ENCODE measurements at places on chromosomes 11 and 22.

DNA sequence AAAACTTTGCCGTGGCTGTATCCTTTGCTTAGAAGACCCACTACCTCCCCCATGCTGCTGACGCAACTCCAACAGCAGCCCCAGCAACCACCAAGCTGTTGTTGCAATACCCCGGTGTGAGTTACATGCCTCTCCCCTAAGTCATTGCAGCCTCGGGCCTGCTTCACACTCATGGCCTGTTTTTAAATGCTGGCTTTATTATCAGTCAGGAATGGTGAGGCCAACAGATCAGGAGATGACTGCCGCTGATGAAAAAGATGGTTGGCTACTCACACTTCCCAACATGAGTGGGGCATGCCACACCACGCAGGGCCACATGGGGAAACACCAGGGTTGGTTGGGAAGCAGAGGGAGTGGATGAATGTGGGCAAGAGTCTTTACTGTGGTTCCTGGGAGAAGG is 171.5 kb upstream of the SYT13 start:
- DNase-seq: no peak

DNA sequence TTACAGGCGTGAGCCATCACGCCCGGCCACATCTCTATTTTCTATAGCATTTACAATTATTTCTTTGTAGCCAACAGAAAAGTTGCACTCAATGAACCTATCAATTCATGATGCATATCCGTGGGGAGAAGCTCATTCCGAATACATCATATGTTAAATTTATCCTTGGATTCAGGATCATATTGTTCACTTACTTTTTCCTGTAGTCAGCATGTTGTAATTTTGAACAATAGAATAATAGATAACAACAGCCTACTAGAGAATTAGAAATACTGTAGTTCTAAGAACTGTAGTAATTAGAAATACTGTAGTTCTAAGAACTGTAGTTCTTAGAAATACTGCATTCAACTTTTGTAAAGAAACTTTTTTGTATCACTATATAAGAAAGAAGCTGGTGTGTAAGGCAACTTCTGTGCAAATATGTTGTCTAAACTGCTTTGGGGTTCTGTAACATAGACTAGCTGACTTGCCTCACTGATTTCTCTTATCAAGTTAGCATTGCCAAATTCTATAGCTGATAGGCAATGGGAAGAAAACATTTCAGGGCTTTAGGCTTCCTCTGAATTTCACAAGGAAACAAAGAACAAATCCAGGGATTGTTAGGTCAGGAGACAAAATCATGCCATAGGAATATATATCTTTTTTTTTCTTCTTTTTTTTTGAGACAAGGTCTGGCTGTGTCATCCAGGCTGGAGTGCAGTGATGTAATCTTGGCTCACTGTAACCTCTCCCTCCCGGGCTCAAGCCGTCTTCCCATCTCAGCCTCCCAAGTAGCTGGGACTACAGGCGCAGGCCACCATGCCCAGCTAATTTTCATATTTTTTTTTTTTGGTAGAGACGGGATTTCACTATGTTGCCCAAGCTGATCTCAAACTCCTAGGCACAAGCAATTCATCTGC is 91.9 kb downstream of the CSTPP1 start:
- no peak for DNase-seq

DNA sequence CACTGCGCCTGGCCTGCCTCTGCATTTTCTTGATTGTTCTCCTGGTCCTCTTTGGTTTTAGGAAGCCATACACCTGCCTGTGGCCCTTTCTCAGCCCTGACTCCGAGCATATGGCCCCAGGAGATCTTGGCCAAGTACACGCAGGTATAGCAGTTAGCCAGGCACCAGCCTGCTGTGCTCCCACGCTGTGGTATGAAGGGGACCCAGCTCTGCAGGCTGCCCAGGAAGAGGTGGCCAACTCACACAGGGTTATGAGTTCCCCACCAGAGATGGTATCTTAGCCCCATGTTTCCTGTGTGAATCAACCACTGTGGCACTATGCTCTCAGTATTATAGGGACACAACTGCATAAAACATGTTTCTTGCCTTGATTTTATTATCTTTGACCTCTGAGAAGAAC is 31.1 kb downstream of the SGSM3 start:
- no peak for DNase-seq

- no peak for DNase-seq
Observed at GRCh38 chr11:47391077-47391583, 12.8 kb upstream of the SPI1 start.

GRCh38 chr11:47571357-47571729 is 5.9 kb downstream of the PTPMT1 start:
- no peak for DNase-seq

DNA sequence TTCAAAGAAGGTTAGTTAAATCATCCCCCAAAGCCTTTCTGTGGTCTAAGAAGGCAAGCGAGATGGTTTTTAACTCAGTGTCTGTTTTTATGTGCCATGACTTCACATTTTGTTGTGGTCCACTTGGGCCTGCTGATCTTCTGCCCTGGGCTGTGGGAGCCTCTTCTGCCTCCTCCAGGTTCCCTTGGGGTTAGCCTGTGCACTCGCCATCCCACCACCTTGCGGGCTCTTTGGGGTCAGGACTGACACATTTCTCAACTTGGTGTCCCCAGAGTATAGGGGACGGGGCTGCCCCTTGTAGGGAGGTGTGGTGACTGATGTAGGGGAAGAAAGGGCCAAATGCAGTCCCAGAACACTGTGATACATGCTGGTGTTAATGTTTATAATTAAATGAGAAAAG is 207.0 kb downstream of the TBC1D22A start:
- no peak for DNase-seq

GRCh38 chr11:42232673-42233072 is 773.2 kb upstream of the LRRC4C start:
- DNase-seq: no peak

DNA sequence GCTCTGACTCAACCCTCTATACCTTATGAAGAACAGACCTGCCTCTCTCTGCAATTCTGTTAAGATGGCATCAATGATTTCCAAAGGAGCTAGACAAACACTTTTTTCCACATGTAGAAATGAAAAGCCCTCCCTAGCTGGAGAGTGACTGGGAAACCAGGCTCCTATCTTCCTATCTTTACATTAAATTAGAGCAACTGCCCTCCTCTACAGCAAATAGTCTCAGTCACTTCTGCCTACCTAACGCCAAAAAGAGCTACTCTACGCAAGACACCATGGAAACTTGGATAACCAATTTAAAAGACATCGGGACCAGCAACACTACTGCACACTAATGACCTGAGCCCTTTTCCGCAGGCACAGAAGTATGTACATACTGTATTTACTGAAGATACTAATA is 84.8 kb downstream of the MICAL3 start:
- no peak for DNase-seq

GRCh38 chr22:20111045-20111688 is 4.7 kb upstream of the RANBP1 start:
- no peak for DNase-seq

GRCh38 chr22:32583921-32584335 is 109.3 kb downstream of the FBXO7 start:
- no peak for DNase-seq

GRCh38 chr11:118230088-118230487 is 5.3 kb upstream of the JAML start:
- DNase-seq: no peak

GRCh38 chr11:23620617-23621016 is 760.3 kb upstream of the CCDC179 start:
- no peak for DNase-seq

GRCh38 chr22:50063589-50064393 is 5.7 kb upstream of the TTLL8 start:
- DNase-seq: no peak

DNA sequence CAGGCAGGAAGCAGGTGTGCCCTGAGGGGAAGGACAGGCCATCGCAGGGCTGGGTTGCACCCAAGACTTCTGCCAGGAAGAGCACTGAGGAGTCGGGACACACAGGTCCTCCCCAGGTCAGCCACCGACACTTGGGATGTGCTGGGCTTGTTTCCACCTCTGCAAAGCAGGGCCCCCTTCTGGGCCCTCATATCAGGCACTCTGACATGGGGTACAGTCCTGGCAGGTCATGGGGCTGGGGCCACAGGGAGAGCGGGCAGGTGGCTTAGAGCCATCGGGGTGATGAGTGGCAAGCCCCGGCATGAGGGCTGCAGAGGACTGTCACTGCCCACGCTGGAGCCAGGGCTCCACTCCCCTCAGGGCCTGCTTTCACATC is 7.9 kb upstream of the ADORA2A start:
- DNase-seq: no peak

GRCh38 chr22:19195796-19196731 is 17.5 kb upstream of the SLC25A1 start:
- no peak for DNase-seq

DNA sequence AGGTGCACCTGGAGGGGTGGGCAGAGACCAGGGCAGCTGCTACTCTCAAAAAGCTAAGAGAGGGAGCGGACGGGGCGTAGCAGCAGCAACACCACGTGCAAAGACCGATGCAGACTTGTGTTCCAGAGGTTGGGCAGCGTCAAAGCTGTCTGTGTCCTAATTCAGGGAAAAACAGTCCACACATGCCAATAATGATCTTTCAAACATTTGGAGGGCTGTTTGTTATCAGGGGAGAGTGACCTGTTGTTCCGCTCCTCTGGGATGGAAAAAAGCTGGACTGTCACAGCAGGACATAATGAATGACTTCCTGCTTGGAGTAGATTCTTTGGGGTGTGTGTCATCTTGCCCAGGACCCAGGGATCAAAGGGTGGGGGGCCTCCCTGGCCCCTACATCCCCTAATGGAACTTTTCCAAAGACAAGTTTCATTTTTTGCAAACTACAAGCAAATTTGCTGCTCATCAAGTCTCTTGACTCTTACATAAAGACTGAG is 6.2 kb upstream of the FBLN1 start:
- DNase-seq: no peak

- peak; percentile 1 for DNase-seq
Observed at GRCh38 chr11:105720096-105720495, 110.2 kb downstream of the GRIA4 start.

DNA sequence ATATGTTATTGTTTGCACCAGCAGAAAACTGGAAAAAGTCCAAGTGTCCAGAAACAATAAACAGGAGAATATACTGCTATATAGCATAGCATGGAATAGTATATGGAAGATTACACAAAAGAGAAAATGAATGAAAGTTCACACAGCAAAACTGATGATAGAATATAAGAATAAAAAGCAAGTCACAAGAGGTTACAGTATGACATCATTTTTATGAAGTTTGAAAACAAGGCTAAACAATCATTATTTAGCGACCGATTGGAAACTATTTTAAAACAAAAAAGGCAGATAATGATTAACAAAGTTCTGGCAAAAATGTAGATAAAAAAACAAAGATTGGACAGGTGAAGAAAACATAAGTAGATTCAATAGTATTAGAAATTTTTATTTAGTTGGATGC is 47.1 kb downstream of the SOX6 start:
- DNase-seq: no peak

DNA sequence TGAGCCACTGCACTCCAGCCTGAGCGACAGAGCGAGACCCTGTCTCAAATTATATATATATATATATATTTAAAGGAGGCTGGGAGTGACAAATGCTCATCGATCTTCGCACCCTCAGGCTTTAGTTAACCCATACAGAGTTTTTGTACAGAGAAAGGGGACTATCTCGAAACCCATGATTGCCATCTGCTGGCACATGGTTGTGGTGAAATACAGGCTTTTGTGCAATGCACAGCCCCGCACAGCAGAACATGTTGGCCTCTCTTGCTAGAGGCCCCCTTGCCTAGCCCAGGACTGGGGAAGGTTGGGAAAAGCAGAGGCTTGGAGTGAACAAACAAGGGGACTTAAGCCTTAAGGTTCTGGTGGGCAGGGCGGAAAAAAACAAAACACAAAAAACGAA is 3.6 kb downstream of the MYBPC3 start:
- DNase-seq: no peak

DNA sequence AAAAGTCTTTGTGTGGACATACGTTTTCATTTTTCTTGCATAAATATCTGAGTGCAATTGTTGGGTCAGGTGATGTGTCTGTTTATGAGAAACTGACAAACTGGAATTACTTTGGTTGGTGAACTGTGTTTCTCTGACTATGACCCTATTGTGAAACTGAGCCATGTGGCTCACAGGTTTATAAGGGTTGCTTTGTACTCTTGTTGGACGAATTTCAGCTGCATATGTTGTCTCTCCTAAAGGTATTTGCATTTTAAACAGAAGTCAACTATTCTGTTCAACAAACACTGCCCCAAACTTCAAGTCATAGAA is 34.4 kb upstream of the RASD2 start:
- DNase-seq: no peak

DNA sequence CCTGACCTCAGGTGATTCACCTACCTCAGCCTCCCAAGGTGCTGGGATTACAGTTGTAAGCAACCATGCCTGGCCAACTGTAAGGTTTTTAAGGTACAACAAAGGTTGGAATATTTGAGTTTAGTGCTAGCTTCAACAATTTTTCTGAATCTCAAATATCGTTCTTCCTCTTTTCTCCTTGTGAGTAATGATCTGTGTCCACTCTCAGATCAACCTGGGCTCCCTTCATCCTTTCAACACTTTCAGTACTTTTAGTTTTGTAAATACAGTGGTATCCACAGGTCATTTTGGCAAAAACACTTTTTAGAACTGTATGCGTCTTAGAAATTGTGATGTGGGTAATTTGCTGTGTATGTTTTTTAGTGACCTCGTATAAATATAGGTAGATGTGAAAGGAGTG is 7.9 kb downstream of the PACS1 start:
- no peak for DNase-seq

- no peak for DNase-seq
Observed at GRCh38 chr11:78449866-78450265, 32.2 kb upstream of the GAB2 start.

- DNase-seq: no peak
Observed at GRCh38 chr11:93542811-93543229, 371 bp downstream of the SMCO4 start.

Measured in C1 segment of cervical spinal cord (tissue), 14 donors.